ENCODE measurements at places on chromosomes 6 and 20.
A peak's percentile ranks its signal among the peaks of the same experiment; 100 is the strongest.

- no peak for DNase-seq
These were observed 18.1 kb downstream of the ADGRB3 start for GRCh38 chr6:68653074-68653705.

DNA sequence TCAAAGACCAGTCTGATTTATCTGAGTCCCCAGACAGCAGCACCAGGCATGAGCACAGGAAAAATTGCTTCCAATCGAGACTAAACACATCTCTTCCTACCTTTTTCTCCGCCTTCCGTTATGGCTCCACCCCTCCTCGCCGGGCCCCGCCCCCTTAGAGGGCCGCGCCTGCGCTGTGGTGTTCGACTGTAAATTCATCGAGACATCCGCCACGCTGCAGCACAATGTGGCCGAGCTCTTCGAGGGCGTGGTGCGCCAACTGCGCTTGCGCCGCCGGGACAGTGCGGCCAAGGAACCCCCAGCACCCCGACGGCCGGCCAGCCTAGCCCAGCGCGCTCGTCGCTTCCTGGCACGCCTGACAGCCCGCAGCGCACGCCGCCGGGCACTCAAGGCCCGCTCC is 8.9 kb downstream of the REM1 start:
- DNase-seq: no peak

GRCh38 chr6:156916130-156916801 is 139.1 kb downstream of the ARID1B start:
- no peak for DNase-seq

DNA sequence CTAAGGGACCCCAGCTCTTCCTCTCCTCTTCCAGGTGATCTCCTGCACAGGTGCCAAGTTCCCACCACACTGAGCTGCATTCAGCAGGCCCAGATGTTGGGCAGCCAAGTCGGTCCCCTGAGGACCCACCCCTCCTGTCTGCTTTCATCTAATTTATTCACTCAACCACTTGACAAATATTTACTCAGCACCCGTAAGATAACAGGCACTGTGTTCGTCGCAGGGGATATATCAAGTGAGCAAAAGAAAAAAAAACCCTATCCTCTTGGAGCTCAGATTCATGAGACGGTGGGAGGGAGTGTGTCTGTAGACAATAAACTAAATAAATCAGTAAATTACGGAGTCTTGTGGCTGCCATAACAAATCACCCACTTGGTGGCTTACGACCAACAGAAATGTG is 143.6 kb downstream of the MRPL14 start:
- DNase-seq: no peak

DNA sequence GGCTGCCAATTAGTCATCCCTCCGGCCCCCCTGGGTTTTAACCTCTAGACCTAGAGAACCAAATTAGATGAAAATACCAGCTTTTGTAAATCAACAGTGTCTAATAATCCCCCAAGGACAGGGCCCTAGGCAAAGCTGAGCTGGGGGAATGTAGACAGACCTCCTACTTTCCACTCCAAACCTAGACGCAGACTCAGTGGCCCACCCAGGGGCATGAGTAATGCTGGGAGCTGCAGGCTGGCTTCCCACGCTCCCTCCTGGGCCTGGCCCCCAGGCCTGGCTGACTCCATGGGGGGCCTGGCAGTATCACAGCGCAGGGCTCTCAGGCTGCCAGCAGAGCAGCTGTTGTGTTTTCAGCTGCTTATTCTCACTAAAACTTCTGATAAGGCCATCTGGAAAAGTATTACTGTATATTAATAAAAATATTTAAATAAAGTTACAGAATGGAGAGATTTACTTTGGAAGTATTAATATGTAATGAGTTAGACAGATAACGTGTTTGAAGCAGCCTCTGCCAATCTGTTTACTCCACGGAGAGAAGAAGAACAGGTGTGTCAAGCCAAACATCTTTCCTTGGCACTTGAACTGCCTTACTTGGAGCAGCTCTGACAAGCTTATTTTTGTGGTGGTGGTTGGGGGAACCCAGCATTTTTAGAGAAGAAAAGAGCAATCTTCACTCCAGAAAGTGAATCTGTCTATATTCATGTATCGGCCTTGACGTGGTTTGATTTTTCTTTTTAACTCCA is 144.0 kb upstream of the AGPAT4 start:
- DNase-seq: no peak

GRCh38 chr6:99064834-99065233 is 117.1 kb upstream of the FBXL4 start:
- no peak for DNase-seq

DNA sequence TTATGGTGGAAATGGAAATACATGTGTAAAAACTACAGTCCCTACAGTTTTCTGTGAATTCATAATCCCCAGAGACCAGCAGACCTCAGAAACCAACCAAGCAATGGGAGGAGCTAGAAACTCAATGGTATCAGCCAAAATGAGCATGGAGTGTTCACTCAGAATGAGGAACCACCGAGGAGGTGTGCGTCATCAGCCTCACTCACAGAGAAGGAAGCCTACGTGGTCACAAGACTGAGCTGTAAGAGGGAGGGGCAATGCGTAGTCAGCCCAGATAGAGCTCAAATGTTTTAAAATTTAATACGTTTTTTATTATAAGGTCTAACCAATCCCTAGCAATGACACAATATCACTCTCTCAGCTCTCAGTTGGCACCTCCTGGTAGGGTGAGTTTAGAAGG is 17.4 kb downstream of the MYLK4 start:
- peak; percentile 41 for DNase-seq

All from GM06990 (cell line).